ENCODE measurements at places on chromosomes 4 and X.

GRCh38 chrX:154411981-154412340, 622 bp downstream of the TAFAZZIN start:
- ATAC-seq: peak; percentile 78

DNA sequence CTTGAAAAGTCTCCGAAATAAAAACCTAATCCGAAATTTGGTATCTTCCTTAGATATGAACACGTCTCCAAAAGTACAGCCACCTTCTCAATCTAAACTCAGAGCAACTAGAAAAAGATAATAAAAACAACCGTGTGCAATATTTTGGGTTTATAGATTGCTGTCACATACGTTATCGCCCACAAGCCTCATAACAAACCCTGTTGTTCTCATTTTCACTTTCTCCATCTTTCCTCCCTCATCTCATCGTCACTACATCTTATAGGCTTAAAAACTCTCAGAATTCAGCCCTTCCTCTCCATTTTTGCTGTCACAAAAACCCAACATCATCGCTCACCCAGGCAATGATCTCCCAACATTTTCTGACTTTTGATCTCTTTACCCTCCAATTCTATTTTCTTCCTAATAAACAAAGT, 448 bp upstream of the SCFD2 start:
- peak; percentile 18 for ATAC-seq

DNA sequence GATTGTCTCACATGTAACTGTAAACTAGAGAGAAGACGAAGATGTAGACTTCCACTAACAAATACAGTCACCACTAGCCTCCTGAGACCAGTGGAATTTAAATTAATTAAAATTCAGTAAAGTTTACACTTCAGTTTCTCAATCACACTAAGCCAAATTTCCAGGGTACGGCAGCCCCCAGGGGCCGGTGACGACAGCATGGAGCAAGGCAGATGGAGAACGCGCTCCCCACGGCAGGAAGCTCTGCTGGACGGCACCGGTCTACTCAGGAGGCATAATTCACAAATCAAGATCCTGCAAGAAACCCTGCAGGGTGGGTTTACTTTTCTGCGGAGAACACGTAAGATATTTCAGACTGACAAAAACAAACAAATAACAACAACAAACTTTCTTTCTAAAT, 80.7 kb downstream of the FAT1 start:
- ATAC-seq: no peak

GRCh38 chr4:82592639-82593038, 30.9 kb upstream of the TMEM150C start:
- no peak for ATAC-seq

DNA sequence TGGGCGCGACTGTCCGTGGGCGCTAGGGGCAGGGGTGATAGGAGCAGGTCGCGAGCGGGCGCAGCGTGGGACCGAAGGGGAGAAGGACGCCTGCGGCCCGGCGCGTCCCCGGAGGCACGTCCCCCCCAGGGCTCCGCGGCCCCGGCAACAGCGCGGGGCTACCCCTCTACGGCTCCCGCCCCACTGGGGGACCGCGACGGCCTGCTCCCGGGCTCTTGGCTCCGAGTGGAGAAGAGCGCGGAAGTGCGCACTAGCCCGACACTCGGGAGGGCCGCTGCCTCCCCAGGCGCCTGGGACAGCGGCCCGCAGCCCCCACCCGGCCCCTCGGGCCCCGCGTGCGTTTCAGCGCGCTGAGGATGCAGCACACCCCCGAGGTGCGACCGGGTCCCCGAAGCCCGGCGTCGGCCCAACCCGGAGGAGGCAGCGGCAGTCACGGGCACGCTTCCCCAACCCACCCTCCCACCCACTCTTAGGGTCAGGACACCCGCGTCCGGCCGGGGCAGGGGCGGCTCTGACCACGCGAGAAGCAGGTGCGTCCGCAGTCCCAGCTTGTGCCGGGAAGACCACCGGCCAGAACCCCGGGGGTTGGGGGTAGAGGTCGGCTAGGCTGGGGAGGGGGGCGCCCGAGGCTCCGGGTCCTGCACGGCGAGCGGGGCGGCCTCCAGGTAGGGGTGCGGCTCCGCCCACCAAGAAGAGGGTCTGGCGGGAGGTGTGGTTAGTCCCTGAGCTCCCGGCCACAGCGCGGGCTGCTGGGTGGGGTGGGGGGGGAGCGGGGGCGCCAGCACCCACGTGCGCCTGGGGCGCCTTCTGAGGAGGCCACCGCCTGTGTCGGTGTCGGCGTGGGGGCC, 18.5 kb upstream of the NAT8L start:
- no peak for ATAC-seq

GRCh38 chr4:82467471-82467870, 37.1 kb downstream of the ENOPH1 start:
- ATAC-seq: no peak

Measured in activated CD4-positive, CD25-positive, alpha-beta regulatory T cell treated with anti-CD3 and anti-CD28 coated beads, Interleukin-2, amount 50 U/mL, for 24 hours (primary cell).